NCI-H460 (cell line): ENCODE measurements at places on chromosomes 3 and 15. TPM values are rescaled to one million over a fixed set of nuclear protein-coding genes. Genes with fewer than 3 reads are reported as not detected.
A peak's percentile ranks its signal among the peaks of the same experiment; 100 is the strongest.

XCR1 gene
- total RNA-seq: not detected in 2 replicates

DAZL gene
- 1.8 TPM in 2 replicates for total RNA-seq

DNA sequence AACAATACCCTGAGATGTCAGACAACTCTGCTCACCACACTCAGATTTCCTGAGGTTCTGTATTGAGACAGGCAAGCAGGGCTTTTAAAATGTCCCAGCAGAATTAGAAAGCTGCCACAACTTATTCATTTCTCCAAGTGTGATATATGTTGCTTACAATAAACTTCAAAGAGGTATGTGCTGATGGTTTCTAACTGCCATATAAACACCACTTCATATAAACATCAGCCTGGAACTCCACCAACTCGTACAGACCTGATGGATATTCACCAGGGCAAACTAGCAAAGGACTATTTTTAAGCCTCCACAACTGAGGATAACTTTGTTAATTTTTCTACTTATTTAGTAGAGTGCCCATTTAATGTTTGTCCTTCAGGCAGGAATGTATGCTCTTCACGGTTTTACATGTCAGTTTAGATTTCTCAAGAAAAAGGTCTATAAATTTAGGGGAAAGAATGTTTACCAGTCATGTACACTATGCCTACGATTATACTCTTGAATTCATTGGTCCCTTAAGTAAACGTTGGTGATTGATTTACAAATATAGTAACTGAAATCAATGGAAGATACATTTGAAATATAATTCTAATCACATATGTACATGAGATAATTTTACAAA, 109.6 kb upstream of the ABI3BP start:
- DNase-seq: no peak

DNA sequence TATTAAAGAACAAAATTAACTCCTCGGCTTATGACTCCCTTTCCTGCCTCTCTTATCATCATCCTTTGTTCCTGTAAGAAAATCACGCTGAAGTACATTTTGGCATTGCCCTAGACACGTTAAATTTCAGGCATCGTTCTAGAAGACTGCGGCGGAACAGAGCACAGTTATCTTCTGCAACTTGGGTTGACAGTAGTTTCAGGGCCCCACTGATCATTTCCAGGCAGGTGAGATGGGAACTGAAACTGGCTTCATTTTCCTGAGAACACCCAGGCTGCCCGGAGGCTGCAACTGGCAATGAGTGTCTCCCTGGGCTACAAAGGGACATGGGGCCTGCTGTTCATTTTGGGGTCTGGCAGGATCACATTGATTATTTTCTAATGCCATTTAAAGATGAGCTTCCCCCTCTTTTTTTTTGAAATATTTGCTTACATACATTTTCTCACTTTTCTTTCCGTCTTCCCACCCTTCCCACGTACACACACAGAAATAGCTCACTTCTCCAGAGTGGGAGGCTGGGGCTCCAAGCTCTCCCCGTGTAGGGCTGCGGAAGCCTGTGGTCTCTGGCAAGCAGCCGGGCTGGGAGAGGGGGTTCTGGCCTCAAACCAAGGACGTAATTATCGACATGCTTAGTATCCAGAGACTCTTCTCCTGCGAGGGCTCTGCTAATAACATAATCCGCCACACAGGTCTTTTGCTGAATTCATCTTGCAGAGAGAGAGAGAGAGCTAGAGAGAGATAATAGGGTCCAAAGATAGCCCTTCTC, 267.4 kb downstream of the ABHD5 start:
- no peak for DNase-seq

DNA sequence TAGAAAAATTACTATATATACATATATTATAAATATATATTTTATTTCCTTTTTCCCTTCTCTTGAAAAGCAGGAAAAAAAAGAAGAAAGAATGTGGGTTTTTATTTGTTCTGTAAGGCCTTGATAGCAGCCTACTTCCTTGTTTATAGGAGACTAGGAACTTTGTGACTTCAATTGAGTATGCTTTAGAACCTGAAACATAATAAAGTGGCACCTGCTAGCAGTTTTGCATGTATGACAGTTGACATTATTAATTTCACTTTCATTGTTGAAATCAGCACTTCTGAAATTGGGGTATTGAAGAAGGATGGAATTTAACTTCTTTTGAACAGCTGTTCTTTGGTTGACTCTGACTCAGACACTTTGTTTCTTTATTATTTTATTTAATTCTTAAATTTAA, 56.9 kb downstream of the GLCE start:
- no peak for DNase-seq

DUOX1 gene
- total RNA-seq: not detected in 2 replicates

CFAP44 gene
- 2.4 and 2.6 TPM in 2 replicates for total RNA-seq

GRCh38 chr15:89899951-89900567, 6.3 kb upstream of the AP3S2 start:
- DNase-seq: no peak

CLRN1 gene
- not detected in 2 replicates for total RNA-seq

DNA sequence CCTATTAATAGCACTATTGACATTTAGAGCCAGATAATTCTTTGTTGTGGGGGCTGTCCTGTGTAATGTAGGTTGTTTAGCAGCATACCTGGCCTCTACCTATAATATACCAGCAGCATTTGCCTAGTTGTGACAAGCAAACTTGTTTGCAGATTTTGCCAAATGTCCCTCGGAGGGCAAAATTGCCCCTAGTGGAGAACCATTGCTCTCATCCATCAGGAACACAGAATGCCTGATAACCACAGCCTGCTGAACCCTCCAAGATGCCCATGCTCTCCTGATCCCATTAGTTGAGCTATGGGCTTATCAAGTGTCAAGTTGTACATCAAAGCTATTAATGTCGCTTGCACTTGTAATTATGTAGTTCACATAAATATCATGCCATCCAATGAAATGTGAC, 15.0 kb upstream of the KBTBD8 start:
- DNase-seq: no peak

CPNE9 gene
- total RNA-seq: not detected in 2 replicates

GRCh38 chr15:85972805-85973540, 106.7 kb upstream of the AGBL1 start:
- DNase-seq: no peak

SPINK8 gene
- total RNA-seq: not detected in 2 replicates

- no peak for DNase-seq
These were observed 484.6 kb downstream of the ROBO2 start for GRCh38 chr3:77524463-77524862.

DNA sequence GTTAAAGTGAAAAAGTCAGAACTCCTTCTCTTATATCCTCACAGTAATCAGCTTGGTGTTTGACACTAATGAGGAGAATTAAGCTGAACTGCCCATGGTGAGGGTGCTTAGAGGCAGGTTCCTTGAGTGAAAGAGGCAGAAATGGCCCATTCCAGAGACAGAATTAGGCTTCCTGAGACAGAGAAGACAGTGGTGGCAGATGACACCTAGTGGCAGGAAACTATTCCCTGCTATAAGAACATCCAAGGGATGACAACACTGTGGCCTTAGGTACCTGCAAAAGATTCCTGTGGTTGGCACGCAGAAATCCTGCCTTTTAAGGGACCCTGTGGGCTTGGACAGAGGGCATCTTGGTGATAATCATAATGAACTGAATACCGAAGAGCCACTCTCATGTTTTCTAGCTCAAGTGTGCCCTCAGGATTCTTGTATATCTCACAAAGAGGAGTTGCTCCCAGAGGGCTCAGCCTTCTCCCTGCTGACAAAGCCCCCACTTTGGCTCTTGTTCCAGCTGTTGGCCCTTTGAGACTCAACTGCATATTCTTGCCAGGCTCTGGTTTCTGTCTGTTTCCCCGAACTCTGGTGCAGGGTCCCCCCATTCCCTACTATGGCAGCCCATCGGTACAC, 56.0 kb downstream of the KBTBD12 start:
- peak; percentile 33 for DNase-seq

ERC2 gene
- total RNA-seq: 0.14 and 0.47 TPM in 2 replicates

DNA sequence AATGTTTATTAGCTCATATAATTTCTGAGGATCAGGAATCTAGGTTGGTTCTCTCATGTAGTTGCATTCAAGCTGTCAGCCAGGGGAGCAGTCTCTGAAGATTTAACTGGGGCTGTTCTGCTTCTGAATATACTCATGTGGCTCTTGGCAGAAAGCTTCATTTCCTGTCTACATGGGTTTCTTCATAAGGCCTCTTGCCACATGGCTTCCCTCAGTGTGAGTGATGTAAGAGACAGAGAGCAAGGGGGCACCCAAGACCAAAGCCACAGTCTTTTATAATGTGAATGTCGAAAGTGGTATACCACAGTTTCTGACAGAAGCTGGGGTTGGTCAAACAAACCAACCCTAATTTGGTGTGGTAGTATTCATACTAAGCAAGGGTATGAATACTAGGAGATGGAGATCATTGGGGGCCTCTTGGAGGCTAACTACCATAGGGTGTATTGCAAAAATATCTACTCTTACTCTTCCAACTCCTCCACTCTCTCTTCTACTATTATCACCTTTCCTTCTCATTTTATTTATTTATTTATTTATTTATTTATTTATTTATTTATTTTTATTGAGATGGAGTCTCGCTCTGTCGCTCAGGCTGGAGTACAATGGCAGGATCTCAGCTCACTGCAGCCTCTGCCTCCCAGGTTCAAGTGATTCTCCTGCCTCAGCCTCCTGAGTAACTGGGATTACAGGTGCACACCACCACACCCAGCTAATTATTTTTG, 123.8 kb downstream of the B3GALNT1 start:
- DNase-seq: no peak

GRCh38 chr3:178623666-178624255, 87.5 kb downstream of the KCNMB2 start:
- DNase-seq: peak; percentile 58

DNA sequence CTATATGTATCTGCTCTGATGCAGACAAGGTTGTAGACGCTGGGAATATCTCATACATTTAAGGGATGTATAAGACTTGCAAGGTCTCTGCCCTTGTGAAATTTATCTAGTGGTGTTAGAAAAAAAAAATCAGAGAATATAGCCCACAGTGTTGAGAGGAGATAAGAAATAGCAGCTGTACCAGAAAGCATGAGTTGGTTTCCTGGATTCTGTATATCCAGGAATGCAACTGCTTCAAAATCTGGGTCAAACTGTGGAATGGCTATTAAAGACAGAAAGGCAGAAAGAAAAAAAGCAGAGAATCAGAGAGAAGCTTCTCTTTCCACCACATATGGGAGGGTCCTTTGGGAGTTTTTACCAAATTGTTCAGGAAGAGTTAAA, 1.5 kb upstream of the TMEM212 start:
- no peak for DNase-seq
